ENCODE measurements at places on chromosomes 7 and 10.

DNA sequence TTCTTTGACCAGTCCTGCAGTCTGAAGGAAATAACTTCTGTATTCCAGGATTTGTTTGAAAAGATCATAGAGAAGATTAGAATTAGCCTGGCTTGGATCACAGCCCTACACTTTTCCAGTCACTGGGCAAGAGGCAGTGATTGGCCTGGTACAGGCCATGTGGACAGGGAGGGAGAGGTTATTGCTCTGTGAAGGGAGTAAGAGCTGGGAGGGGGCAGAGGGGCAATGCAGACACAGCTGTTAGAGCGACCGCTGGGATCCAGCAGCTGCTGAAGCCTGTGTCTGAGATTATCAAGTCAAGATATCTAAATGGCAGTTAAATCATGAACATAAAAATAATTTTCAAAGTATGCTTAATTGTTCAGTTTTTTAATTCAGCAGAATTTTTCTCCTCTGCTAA is 257.3 kb downstream of the SDK1 start:
- DNase-seq, result peak; percentile 28

DNA sequence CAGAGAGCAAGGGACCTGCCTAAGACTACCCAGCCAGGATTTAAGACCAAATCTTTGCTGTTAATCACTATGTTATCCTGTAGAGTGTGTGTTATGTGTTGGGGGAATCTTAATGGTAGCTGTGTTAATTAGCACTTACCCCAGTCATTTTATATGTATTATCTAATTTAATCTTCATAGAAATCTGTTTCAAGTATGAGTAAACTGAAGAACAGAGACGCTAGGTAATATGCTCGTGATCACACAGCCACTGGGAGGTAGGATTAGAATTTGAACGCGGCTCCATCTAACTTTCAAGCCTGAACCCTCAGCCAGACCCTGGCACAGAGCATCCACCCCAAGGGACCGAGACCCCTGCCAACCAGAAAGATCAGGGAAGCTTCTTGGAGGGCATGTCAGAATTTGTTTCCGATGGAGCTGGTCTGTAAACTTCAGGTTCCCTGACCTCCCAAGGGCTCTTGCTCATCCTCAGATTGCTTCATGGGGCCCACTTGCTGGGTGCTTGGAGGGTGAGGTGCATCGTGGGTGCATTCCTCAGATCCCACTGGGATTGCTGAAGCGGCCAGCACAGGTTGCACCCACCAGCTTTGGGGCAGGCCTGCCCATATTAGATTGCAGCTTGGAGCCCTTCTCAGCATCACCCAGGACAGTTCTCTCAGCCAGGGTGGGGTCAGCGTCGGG is 105.0 kb downstream of the ZMIZ1 start:
- DNase-seq, result no peak

- DNase-seq, result no peak
These were observed 36.5 kb downstream of the ITPRID1 start for GRCh38 chr7:31550432-31550831.

- peak; percentile 88 for DNase-seq
These were observed 679 bp downstream of the LRRC20 start for GRCh38 chr10:70381471-70382421.

GRCh38 chr10:77511498-77512218 is 126.0 kb downstream of the KCNMA1 start:
- DNase-seq, result no peak

All from DMS 273 treated with DMSO at 0.1 percent for 48 hours (cell line).